ENCODE measurements at places on chromosomes 2 and 18. TPM values are rescaled to one million over a fixed set of nuclear protein-coding genes. Genes with fewer than 3 reads are reported as not detected.

Gene MBOAT2
- total RNA-seq, result 78.9 TPM

Gene NAT8
- total RNA-seq, result 1.2 TPM

GRCh38 chr2:37324536-37324785, 172 bp downstream of the PRKD3 start:
- H3K36me3 ChIP-seq, result no peaks in the 10 kb centered on the region
- peak; percentile 86 for DNase-seq
- H3K27ac ChIP-seq, result peak overlapping the region; percentile 93
- H3K4me1 ChIP-seq, result peaks cover 23% of the 10 kb centered on the region
- H3K27me3 ChIP-seq, result no peaks in the 10 kb centered on the region

Gene RUFY4
- not detected for total RNA-seq

DNA sequence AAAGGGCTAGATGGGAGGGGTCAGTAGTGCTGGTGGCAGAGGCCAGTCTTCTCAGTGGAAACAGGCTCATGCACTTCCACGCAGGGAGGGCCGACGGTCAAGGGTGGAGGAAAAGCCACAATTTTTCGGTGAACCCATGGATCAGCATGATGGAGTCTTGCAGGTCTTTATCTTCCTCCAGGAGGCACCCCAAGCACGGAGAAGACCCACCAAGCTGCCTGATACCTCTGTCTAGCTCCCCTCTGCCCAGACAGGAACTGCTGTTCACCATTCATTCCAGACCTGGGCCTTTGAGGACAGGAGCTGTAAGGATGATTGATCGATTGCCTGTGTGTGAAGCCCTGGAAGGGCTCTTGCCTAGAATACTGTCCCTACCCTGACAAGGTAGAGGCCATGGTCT, 2.8 kb upstream of the LRRFIP1 start:
- no peak overlapping the region for H3K27ac ChIP-seq

All from transverse colon (tissue), 4 donors.